GM23338 (cell line): ENCODE measurements at places on chromosomes 13 and 19.

GRCh38 chr19:43847884-43848283 is 20.8 kb downstream of the ZNF283 start:
- no peak overlapping the region for H3K4me3 ChIP-seq
- no peaks in the 10 kb centered on the region for H3K4me1 ChIP-seq
- peaks cover 64% of the 10 kb centered on the region for H3K36me3 ChIP-seq
- no peaks in the 10 kb centered on the region for H3K27me3 ChIP-seq
- peak; percentile 55 for DNase-seq
- H3K27ac ChIP-seq, result peak overlapping the region; percentile 16; the same call in 1 of the 2 replicates

DNA sequence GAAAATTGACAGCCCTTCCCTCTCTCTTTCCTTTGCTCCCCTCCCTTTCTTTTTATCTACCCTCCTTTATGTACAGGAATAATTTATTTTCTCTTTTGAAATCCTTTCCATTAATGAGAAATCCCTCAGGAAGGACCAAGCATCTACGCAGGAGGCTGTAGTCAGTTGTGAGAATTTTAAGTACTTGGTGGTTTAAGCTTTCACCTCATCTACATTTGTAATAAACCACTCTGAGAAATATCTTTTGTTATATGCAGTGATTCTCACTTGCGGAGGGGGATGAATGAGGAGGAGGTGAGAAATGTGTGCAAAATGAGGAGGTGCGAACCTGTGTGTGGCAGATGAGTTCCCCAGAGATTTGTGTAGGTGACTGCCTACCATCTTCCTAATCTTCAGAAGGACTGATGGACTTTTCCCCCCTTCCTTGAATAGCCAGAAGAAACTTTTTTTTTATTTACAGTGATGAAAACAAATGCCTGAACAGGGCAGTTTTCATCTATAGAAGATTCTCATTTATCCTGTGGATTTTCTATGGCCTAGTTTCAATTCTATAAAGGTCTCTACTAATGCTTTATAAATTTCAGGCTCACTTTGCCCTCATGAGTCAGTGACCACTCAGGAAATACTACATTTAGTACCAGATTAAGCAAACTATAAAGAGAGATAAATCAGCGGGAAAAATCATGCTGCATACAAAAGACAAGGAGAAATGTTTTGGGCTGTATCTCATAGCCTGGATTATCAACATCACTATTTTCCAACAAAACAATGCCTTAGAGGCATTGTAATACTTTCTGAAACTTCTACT is 118.3 kb downstream of the LHFPL6 start:
- H3K4me1 ChIP-seq, result peaks cover 56% of the 10 kb centered on the region
- DNase-seq, result no peak
- H3K27ac ChIP-seq, result peak overlapping the region; percentile 72
- no peaks in the 10 kb centered on the region for H3K27me3 ChIP-seq
- no peaks in the 10 kb centered on the region for H3K36me3 ChIP-seq
- H3K4me3 ChIP-seq, result no peak overlapping the region

- peak overlapping the region; percentile 99 for H3K4me3 ChIP-seq
- H3K36me3 ChIP-seq, result peaks cover 6% of the 10 kb centered on the region; the same call in 1 of the 2 replicates
- DNase-seq, result no peak
- H3K27ac ChIP-seq, result peak overlapping the region; percentile 98
These were observed 630 bp downstream of the COQ8B start for GRCh38 chr19:40716031-40716481.

GRCh38 chr19:36401475-36401874 is 17.0 kb downstream of the ZFP82 start:
- H3K4me3 ChIP-seq, result no peak overlapping the region
- no peak for DNase-seq
- peak overlapping the region; percentile 30; the same call in 1 of the 2 replicates for H3K27ac ChIP-seq
- no peaks in the 10 kb centered on the region for H3K4me1 ChIP-seq

GRCh38 chr19:33811246-33811645 is 14.6 kb downstream of the KCTD15 start:
- H3K36me3 ChIP-seq, result peaks cover 3% of the 10 kb centered on the region
- no peaks in the 10 kb centered on the region for H3K4me1 ChIP-seq
- no peak for DNase-seq

GRCh38 chr19:40960062-40960685 is 30.9 kb upstream of the CYP2B6 start:
- no peaks in the 10 kb centered on the region for H3K27me3 ChIP-seq
- no peak overlapping the region for H3K4me3 ChIP-seq
- H3K27ac ChIP-seq, result no peak overlapping the region
- DNase-seq, result no peak
- no peaks in the 10 kb centered on the region for H3K4me1 ChIP-seq

- H3K4me3 ChIP-seq, result no peak overlapping the region
- DNase-seq, result peak; percentile 21
- no peak overlapping the region for H3K27ac ChIP-seq
- H3K27me3 ChIP-seq, result no peaks in the 10 kb centered on the region
- H3K4me1 ChIP-seq, result peaks cover 17% of the 10 kb centered on the region
These were observed 122.0 kb downstream of the ENOX1 start for GRCh38 chr13:43664700-43665191.
